WERI-Rb-1 (cell line): ENCODE measurements at places on chromosomes 7 and 10.

DNA sequence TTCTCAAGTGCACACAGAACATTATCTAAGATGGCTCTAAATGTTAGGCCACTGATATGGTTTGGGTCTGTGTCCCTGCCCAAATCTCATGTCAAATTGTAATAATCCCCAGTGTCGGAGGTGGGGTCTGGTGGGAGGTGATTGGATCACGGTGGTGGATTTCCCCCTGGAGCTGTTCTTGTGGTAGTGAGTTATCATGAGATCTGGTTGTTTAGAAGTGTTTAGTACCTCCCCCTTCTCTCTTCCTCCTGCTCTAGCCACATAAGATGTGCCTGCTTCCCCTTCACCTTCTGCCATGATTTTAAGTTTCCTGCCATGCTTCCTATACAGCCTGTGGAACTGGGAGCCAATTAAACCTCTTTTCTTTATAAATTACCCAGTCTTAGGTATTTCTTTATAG is 11.2 kb upstream of the GSTK1 start:
- no peak for DNase-seq

DNA sequence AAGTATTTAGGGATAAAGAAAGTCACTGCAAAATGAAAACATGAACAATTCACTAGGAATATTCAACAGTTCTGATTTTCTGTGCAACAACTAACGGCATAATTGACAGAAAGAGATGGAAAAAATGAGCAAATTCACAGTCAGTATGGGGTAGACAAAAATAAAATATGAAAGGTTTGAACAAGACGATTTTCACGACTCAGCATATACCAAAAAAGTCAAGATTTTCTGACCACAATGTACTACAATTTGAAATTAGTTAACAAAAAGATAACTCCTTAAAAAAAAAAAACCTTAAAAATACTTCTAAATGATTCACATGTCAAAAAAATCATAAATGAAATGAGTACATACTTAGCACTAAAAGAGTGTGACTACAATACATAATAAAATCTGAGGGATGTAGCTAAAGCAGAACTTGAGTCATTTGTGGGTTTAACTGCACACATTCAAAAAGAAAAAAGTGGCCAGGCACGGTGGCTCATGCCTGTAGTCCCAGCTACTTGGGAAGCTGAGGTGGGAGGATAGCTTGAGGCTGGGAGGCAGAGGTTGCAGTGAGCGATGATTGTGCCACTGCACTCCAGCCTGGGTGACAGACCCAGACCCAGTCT is 22.6 kb upstream of the MTURN start:
- DNase-seq, result no peak

GRCh38 chr10:126609566-126609965 is 60.9 kb downstream of the C10orf90 start:
- DNase-seq, result no peak

DNA sequence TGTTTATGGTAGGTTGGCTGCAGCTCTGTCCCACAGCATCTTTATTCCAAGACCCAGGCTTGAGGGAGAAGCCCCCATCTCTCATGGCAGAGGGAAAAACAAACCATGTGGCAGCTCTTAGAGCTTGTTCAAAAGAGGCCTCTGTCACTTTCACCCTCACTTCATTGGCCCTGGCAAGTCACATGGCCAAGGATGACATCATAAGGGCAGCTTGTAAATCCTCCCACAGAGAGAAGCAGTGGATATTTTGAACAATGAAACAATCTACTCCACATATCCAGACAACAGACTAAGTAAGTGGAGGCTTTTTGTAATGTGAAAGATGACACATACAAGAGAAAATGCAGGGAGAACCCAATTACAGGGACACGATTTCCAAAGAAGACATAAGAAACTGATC is 108.1 kb downstream of the GRID1 start:
- DNase-seq, result no peak

DNA sequence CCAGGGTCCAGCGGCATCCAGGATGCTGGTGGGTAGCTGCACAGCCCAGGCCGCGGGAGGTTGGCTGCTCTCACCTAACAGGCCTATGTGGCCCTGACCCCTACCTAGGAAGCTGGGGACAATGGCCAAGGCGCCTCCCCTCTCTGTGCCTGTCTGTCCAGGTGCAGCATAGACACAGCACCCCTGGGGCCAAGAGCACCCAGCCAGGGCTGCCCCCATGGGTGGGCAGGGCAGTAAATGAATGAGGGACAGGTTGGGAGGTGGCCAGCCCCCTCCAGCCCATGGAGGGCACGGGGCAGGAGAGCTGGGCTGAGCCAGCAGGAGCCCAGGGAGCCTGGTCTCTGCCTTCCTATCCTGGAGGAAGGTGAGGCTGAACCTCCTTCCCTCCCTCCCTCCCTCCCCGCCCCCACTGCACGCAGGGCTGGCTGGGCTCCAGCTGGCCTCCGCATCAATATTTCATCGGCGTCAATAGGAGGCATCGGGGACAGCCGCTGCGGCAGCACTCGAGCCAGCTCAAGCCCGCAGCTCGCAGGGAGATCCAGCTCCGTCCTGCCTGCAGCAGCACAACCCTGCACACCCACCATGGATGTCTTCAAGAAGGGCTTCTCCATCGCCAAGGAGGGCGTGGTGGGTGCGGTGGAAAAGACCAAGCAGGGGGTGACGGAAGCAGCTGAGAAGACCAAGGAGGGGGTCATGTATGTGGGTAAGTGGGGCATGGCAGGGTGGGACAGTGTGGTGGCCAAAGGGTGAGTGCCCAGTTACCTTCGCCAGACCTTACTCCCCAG is at the start of gene SNCG:
SNCG (plus strand) TSS at position 484 of the 785 bp plus-strand sequence; CDS start at position 583, 99 bp downstream.
- peak; percentile 66 for DNase-seq

DNA sequence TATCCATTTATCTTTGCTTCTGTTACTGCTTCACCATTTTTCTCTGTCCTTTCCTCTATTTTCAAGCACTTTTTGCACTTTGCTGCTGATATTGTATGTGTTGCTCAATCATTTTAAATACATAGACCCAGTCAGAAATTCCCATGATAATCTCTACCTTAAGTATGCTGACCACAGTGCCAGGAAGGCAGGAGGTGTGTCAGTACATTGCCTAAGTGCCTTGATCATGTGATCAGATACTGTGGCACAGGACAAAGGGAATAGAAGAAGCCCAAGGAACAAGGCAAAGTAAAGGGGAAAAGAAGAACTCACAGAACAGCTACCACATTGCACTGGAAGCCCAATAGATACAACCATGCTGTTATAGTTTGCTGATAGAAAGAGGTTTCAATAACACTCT is 53.7 kb upstream of the CD36 start:
- DNase-seq, result no peak

GRCh38 chr7:100966542-100967291 is 2.6 kb upstream of the MUC12 start:
- no peak for DNase-seq

- no peak for DNase-seq
Observed at GRCh38 chr7:4249241-4249640, 432.9 kb upstream of the FOXK1 start.

- no peak for DNase-seq
Observed at GRCh38 chr10:11687357-11687771, 54.8 kb upstream of the ECHDC3 start.

GRCh38 chr7:22921386-22922086 is 92.4 kb downstream of the HYCC1 start:
- no peak for DNase-seq

DNA sequence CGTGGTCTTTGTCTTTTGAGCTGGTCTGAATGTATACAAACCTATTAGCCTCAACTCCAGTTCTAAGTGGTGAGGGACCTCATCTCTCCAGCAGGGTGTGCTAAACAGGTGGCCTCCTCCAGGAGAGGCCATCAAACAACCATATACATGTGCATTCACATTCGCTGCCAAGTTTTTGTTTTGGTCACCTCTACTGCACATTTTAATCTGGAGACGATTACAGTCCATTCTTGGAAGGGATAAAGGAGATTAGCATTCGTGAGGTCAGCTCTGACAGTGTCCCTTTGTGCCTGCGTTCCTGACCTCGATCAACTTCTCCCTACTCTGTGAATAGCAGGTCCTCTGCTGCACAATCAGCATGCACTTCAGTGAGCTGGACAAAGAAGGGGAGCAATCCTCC is 60.8 kb downstream of the RHOBTB1 start:
- peak; percentile 70 for DNase-seq

DNA sequence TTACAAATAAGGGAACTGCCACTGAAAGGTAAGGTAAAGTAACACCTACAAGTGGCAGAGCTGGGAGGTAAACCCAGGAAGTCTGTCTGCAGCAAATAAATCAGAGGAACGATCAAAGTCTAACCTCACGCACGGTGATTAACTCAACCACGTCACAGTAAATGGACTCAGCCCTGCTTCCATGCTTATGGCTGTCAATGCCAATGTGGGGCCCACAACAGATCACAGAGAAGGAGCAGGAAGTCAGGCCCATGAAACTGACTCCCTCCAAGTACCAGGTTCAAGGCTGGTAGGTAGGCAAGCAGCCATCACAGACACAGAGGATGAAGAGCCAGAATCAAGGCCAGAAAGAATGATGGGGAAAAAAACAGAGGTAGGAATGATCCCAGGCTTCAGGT is 38.0 kb upstream of the ACSL5 start:
- no peak for DNase-seq

GRCh38 chr10:48390933-48391845 is 84.7 kb downstream of the MAPK8 start:
- DNase-seq, result no peak

DNA sequence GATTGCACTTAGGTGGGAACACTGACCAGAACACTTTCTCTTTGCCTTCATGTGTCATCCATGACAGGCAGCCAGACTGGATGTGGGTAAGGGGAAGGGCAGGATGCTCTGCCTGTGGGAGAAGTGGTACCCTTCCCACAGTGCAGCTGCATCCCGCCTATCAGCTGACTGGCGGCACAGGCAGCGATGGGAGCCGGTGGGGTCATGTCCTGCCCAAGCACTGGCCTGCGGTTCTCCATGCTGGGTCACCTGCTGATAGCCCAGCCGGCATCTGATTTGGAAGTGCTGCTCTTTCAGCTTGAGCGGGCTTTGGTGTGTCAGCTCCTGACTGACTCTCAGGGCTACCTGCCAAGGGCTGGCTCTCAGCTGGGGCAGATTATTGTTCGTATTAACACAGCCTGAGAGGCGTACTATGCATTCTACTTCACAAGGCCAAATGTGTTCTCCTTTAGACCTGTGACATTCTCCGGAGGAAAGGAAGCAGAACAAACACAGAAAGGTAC is 105.2 kb upstream of the PDLIM1 start:
- DNase-seq, result no peak

- DNase-seq, result no peak
Observed at GRCh38 chr10:89064748-89065147, 74.2 kb downstream of the FAS start.

DNA sequence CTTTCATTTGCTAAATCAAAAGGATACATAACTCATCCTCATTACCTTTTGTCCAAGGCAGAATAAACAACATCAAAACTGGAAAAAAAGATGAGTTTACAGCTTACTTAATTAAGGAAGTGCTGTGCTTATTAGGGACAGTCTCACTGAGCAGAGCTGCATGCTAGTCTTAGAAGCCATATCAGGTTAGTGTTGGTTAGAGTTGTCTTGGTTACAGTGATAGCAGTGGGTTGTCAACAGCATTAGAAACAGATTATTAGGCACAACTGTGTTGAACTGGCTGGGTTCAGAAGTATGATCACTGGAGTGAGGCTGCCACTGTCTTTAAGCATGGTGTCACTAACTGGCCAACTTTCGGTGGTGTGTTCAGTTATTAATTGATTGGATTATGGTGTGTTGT is 503.9 kb upstream of the IGFBP3 start:
- DNase-seq, result no peak

- peak; percentile 81 for DNase-seq
Observed at GRCh38 chr10:133308421-133309099, at the start of the genes TUBGCP2 and ZNF511. TUBGCP2 (minus strand) TSS chr10:133308872; CDS start chr10:133302941, 5,931 bp downstream. ZNF511 (plus strand) TSS chr10:133308914; CDS start chr10:133308944, 30 bp downstream.

GRCh38 chr7:138755331-138755747 is 42.5 kb upstream of the TMEM213 start:
- DNase-seq, result no peak
